Endodermal cell (in vitro differentiated cells): ENCODE measurements at places on chromosomes 11 and 22. TPM values are rescaled to one million over a fixed set of nuclear protein-coding genes. Genes with fewer than 3 reads are reported as not detected.

Gene CNTF
- total RNA-seq = 0.73 to 2.8 TPM (median 1.7 TPM) in 3 replicates

Gene SRRD
- 13.5 to 30.0 TPM (median 24.8 TPM) in 3 replicates for total RNA-seq

Gene GPR137
- total RNA-seq = 47.0 to 61.7 TPM (median 57.7 TPM) in 3 replicates

DNA sequence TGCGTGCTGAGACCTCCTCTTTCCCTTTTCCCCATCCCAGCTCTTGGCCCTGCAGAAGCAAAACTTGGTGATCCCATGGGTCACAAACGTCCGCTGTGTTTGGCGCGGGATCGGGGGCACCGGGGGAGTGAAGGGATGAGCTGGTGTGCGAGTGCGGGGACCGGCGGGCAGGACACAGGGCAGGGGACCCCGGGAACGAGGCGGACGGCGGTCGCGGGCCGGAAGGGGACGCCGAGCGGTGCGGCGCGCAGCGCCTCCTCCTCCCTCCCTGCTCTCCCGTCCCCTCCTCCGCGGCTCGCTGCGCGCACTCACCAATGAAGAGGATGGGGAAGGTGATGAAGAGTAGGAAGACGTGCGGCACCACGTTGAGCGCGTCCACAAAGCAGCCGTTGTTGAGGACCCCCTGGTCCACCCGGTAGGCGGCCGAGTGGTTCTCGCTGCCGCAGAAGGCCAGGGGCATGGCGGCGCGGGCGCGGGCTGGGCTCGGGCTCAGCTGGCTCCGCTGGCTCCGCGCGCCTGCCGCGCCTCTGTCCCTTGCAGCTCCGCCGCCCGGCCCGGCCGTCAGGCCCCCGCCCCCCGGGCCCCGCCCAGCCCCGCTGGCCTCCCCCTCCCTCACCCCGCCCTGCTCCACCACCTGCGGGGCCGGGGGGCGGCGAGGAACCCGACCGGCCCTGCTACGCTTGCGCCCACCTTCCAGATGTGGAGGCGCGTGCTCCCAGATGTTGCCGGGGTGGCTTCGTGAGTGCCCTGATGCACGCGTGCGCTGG is at the start of gene ABCC8:
TSS of gene ABCC8 (minus strand) at position 529 of the 767 bp plus-strand sequence. CDS start at position 460, 69 bp downstream.
- DNase-seq = peak; percentile 82
